CD4-positive, alpha-beta T cell treated with Interleukin-15 for 4 hours (primary cell): ENCODE measurements at places on chromosomes 6 and 20.

DNA sequence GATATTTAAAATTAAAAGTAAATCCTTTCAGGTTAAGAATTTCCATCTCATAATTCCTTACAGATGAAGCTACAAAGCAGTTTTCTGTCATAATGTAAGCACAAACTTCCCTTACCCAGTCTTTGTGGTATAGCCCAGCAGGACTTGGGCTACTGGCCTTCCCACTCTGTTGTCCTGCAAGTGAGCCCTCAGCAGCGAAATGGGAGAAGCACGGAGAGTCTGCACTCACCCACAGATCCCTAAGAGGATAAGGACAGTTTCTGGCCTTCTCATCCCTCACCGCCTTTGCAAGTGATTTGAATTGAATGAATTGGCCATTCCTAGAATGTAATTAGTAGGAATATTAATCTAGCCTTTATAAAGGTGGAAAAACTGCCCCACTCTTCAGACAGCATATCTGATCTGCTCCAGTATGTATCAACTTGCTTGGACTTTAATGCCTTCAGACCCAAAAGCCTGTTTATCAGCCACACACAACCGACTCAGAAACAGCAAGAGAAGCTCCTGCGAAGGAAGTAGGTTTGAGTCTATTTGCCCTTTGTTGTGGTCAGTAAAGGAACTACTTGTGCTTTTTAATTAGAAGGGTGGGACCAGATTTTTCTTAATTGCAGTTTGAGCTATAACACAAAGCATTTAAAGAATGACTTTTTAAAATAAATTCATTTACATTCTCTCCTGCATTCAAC is 29.9 kb upstream of the PRDM1 start:
- DNase-seq: peak; percentile 51

- no peak for DNase-seq
Measured at GRCh38 chr6:15342114-15342513, 96.2 kb downstream of the JARID2 start.

- DNase-seq: no peak
Measured at GRCh38 chr20:50868509-50869495, 62.4 kb downstream of the ADNP start.

DNA sequence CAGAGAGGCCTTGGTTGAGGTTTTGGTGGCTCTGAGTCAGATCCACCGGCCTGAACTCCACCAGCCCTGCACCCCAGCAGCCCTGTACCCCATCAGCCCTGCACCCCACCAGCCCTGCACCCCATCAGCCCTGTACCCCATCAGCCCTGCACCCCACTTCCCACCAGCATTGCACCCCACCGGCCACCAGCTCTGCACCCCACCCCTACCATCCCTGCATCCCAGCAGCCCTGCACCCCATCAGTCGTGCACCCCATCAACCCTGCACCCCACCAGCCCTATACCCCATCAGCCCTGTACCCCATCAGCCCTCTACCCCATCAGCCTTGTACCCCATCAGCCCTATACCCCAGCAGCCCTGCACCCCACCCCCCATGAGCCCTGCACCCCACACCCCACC is 14.3 kb upstream of the CHRNA4 start:
- DNase-seq: no peak

- DNase-seq: no peak
Measured at GRCh38 chr6:112258642-112259336, 4.4 kb upstream of the LAMA4 start.

DNA sequence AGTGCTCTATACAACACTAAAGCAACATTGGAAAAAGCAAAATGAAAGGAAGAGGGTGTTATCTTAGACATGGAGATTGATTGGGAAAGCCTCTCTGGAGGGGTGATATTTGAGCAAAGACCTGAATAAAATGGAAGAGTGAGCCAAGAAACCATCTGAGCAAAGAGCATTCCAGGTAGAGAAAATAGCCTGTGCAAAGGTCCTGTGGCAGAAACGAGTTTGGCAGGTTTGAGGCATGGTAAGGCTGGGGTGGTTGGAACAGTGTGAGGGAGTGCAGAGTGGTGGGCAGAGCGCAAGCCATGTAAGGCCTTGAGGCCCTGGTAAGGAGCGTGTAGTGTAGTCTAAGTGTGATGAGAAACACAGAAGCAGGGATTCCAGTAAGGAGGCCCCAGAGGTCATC is 40.0 kb upstream of the PTPRT start:
- DNase-seq: no peak

- peak; percentile 82 for DNase-seq
Measured at GRCh38 chr6:27873021-27873940, 38.9 kb downstream of the OR2B2 start.

DNA sequence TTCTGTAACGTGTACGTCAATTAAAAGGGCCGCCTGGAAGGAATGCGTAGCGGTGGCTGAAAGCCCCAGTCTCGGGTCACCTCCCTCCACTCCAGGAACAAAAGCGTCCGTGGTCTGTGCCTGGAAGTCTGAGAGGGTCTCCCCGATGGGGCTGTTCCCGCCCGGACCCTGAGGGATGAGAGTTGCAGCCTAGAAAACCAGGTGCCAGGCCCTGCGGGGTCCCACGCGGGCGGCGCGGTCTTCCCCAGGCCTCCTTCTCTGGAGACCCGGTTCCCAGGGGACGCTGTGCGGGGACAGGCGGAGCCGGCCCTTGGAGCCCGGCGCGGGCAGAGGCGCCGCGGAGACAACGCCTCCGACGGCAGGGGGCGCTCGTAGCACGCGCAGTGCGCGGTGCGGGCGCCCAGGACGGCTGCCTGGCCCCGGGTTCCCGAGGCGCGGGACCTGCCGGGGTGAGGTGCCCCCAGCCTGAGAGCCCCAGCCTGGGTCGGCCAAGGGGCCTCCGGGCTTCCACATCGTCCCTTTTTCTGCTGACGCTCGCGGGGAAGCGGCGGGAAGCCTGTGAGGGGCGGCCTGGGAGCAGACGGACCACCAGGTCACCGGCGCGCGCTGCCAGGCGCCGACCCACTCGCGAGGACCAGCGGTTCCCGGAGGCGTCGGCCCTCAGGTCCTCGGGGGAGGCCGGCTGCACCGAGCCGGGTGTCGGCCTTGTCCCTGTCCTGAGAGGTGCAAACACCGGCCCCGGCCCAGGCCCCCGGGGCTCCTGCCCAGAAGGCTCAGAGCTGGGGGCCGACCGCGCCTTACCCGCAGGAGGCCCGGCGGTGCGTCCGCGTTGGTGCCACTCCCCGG is 5.3 kb upstream of the FOXC1 start:
- DNase-seq: peak; percentile 47

DNA sequence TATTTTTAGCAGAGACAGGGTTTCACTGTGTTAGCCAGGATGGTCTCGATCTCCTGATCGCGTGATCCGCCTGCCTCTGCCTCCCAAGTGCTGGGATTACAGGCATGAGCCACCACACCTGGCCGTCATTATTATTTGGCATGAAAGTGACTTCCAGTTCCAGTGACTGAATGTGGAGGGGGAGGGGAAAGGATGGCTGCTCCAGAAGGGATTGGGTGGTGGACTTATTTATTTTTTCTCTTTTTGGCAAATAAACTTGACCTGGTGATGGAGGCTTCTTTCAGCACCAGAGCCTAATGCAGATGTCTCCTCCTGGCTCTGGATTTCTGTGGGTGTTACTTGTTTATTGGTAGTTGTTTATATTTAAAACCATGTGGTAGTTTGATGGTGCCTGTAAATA is 16.9 kb upstream of the SLC22A23 start:
- DNase-seq: no peak

- no peak for DNase-seq
Measured at GRCh38 chr20:59817846-59818615, 115.4 kb downstream of the SYCP2 start.

DNA sequence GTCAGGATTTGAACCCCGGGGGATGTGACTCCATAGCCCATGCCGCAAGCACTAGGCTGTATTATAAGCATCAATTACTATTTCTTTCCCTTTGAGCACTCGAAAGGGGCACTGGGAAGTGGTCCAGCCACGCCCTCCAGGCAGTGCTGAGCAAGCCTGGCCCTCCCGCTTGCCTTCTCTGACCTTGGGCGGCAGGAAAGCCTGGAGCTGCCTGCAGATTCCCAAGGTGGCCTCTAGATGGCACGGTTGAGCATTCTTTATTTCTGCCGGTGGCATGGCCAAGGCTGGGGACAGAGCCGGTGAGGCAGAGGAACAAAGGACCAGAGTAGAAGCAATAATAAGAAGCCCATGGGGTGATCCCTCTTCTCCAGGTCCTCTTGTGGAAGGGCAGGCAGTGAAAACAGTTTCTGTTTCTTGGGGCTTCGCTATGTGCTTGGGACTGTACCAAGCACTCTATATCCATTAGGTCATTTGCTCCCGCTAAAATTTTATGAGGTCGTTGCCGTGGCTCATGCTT is 32.0 kb downstream of the ARHGAP40 start:
- DNase-seq: peak; percentile 50

DNA sequence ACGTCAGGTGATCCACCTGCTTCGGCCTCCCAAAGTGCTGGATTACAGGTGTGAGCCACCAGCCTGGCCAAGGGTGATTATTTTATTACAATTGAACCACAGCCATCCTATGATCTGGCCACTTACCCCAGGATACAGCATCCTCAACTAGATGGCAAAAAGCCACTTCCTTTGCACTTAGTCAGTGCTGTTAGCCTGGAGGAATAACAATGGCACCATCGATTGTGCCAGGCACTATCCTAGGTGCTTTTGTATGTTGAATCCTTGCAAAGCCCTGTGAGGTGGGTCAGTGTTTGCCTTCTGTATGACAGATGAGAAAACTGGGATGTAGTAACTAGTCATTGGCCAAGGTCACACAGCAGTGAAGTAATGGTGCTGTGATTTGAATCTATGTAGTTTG is 11.2 kb upstream of the TTPAL start:
- no peak for DNase-seq

DNA sequence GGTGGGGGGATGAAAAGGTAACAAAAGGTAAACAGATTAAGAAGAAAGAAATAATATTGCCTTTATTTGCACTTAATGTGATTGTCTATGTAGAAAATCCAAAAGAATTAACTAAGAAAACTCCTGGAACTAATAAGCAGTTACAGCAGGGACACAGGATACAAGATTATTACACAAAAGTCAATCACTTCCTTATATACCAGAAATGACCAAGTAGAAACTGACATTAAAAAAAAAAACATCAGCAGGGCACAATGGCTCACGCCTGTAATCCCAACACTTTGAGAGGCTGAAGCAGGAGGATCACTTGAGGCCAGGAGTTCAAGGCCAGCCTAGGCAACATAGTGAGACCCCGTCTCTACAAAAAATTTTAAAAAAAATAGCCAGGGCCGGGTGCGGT is 123.2 kb upstream of the RIPOR2 start:
- no peak for DNase-seq

DNA sequence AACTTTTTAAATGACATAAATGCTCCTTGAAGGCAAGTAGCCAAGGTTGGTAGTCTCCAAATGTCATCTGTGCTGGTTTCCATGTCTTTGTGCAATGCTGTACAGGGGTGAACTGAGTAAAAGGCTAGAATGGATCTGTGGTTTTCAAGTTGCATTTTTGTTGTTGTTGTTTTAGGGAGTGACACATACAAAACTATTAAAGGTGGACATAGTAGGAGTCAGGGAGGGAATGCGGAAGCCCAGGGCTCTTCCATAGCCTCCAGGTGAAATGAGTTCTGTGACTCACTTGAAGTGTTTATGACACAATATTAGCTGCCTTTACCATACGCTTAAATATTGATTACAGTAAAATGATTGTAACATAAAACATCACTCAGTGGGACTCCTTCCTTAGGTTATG is 22.5 kb upstream of the QKI start:
- no peak for DNase-seq

- no peak for DNase-seq
Measured at GRCh38 chr20:40651151-40651550, 37.9 kb downstream of the MAFB start.

DNA sequence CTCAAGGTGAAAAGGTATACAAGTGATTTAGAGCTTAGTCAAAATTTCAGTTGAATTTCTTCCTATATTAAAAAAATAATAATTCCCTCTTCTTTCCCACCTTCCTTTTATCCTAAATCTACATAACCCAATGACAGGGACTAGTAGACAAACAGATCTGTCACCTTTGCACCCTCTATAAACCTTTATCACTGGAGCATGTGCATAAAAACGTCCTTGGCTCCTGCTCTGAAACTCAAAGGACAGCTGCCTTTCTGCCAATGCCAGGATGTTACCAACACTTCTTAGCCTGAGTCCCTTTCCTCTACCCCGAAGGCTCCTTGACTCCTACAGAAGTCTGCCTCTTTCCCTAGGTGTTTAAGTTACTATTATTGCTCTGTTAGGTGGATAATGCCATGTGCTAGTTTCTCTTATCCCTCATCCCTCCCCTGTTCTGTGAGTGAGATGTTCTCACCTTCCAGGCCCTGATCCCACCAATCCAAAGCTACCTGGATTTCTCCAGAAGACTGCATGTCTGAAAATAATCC is 4.3 kb downstream of the CLVS2 start:
- DNase-seq: no peak

DNA sequence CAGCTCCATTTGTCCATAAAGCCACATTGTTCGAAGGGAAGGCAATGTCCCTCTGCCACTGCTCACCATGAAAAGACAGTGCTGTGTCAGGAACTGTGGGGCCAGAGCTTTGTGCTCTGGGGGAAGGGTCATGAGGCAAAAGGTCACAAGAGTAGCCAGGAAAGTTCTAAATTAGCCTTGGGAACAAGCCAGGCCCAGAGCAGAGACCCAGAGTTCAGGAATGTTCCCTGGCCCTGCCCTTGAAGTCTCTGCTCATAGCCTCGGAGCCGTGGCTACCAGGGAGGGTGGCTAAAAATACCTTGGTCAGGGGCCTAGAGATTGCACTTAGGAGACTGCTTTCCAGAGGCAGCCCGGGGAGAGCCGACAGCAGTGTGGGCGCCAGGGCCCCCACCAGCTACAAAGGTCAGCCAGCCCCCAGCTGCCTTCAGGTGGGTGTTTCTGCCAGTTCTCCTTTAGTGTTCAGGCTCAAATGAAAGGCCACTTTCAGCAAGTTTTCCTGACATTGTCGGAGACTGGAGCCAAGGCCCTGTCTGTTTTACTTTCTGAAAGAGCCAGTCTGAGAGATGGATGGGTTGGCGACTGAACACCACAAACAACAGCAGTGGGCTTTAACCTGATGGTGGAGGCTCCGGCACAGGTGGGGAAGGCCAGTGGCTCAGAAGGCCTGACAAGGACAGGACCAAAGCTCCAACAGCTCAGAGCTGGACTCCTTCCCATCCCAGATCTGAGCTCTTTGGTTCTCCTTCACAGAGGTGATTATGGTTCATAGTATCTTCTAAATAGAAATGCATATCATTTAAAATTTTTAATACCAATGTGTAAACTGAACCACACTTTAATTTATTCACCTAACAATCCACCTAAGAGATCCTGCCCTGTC is 76.2 kb downstream of the CDH26 start:
- no peak for DNase-seq

GRCh38 chr6:125823180-125823579 is 32.4 kb downstream of the NCOA7 start:
- no peak for DNase-seq

DNA sequence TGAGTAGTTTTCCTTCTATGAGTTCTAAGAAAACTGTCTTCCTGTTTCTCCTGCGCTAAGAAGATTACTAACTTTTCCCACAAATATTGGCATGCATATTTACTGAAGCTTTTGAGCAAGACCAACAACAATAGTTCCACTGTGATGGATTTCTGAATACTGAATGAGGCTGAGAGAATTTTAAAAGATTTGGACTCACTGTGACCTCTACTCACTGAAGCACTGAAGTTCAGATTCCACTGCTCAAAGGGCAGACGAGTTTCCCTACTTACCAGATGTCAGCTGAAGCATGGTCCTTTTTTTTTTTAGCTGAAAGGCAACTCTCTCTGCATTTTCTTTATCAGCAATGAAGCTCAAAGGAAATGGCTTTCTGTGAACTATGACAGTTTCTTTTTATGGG is 718.5 kb downstream of the RFPL4B start:
- DNase-seq: no peak

- no peak for DNase-seq
Measured at GRCh38 chr20:57245997-57246396, 20.4 kb downstream of the BMP7 start.

- no peak for DNase-seq
Measured at GRCh38 chr6:121760745-121761144, 325.3 kb downstream of the GJA1 start.
